ENCODE measurements at places on chromosomes 16 and 17. TPM values are rescaled to one million over a fixed set of nuclear protein-coding genes. Genes with fewer than 3 reads are reported as not detected.

KRT24 gene
- total RNA-seq, result not detected

TPSD1 gene
- total RNA-seq, result not detected

COX10 gene
- 16.4 TPM for total RNA-seq

SECTM1 gene
- total RNA-seq, result 13.4 TPM

MPO gene
- not detected for total RNA-seq

All from MCF 10A (cell line).